ENCODE measurements at places on chromosomes 12 and 14. TPM values are rescaled to one million over a fixed set of nuclear protein-coding genes. Genes with fewer than 3 reads are reported as not detected.

The NPFF gene
- total RNA-seq = not detected

The PELI2 gene
- total RNA-seq = 26.7 TPM

The SLIRP gene
- total RNA-seq = 142 TPM

The PTGER2 gene
- 22.0 TPM for total RNA-seq

The BBS10 gene
- 9.1 TPM for total RNA-seq

The SERPINA3 gene
- total RNA-seq = 65.9 TPM

The ADAMTS20 gene
- 0.55 TPM for total RNA-seq

The RNU6-8 gene
- not detected for total RNA-seq

The TPH2 gene
- not detected for total RNA-seq

Measured in stomach (tissue), 19 donors.